ENCODE measurements at places on chromosomes 11 and 22. TPM values are rescaled to one million over a fixed set of nuclear protein-coding genes. Genes with fewer than 3 reads are reported as not detected.

Gene B3GAT1
- total RNA-seq, result 47.3 TPM

Gene ARHGAP8
- 1.2 TPM for total RNA-seq

Gene SNX32
- 6.1 TPM for total RNA-seq

Gene CDCA5
- total RNA-seq, result 1.6 TPM

Gene HBE1
- 15.1 TPM for total RNA-seq

Gene WBP2NL
- 4.5 TPM for total RNA-seq

Gene DENND6B
- 19.6 TPM for total RNA-seq

Gene OR5T2
- total RNA-seq, result not detected

Gene PATE4
- total RNA-seq, result not detected

Gene BTBD10
- 271 TPM for total RNA-seq

Gene C11orf65
- 0.41 TPM for total RNA-seq

Gene HPX
- total RNA-seq, result 0.82 TPM

Gene BEST1
- total RNA-seq, result 1.6 TPM

Gene PKNOX2
- 4.9 TPM for total RNA-seq

Gene PAX6
- total RNA-seq, result 11.4 TPM

Gene CLMP
- total RNA-seq, result 50.5 TPM

Gene CHADL
- total RNA-seq, result 1.6 TPM
